Right renal pelvis (tissue), 4 donors: ENCODE measurements at places on chromosomes 4 and X. TPM values are rescaled to one million over a fixed set of nuclear protein-coding genes. Genes with fewer than 3 reads are reported as not detected.

The PCYT1B gene
- 2.8 TPM for polyA plus RNA-seq

GRCh38 chr4:33882246-33882990, 2361.9 kb downstream of the ARAP2 start:
- DNase-seq, result no peak

- no peak for DNase-seq
Observed at GRCh38 chr4:184649971-184650855, 675 bp downstream of the PRIMPOL start.

DNA sequence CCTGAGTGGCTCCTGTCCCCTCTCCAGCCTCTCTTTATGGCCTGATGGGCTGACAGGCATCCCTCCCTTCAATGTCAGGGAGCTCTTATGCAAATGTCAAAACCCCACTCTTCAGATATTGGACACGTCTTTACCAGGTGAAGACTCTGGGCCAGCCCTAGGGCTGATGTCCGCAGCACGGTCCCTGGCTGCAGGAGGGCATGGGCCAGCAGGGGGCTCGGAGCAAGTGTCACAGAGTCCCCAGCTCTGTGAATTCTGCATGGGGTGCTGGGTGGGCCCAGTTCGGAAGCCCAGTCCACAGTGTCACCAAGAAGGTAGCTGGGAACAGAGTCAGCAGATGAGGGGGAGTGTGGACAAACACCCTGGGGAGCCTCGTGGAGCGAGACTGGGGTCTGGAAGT, 39.6 kb upstream of the PSAPL1 start:
- no peak for DNase-seq

- DNase-seq, result no peak
Observed at GRCh38 chr4:156832886-156833285, 138.7 kb downstream of the PDGFC start.

GRCh38 chrX:5163663-5164062, 1065.0 kb downstream of the NLGN4X start:
- no peak for DNase-seq

DNA sequence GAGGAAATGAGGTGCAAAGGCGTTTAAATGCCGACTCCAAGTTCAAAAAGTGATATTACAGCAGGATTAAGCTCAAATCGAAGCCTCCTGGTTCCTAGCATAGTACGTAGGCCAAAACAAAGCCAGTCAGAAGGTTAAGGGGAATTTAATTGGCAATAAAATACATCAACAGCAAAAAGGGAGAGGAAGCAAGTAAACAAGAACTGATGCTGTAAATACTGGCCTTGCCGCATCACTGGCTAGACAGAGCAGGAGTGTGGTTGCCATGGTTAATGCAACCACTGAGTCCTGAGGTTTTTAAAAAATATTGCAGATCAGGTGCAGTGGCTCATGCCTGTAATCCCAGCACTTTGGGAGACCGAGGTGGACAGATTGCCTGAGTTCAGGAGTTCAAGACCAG, 63.2 kb upstream of the FBXW7 start:
- DNase-seq, result no peak

GRCh38 chrX:44816367-44816766, 27.5 kb upstream of the DUSP21 start:
- no peak for DNase-seq
